ENCODE measurements at places on chromosomes 12 and 14. TPM values are rescaled to one million over a fixed set of nuclear protein-coding genes. Genes with fewer than 3 reads are reported as not detected.

The RNASE12 gene
- total RNA-seq, result not detected

The OVCH1 gene
- not detected for total RNA-seq

DNA sequence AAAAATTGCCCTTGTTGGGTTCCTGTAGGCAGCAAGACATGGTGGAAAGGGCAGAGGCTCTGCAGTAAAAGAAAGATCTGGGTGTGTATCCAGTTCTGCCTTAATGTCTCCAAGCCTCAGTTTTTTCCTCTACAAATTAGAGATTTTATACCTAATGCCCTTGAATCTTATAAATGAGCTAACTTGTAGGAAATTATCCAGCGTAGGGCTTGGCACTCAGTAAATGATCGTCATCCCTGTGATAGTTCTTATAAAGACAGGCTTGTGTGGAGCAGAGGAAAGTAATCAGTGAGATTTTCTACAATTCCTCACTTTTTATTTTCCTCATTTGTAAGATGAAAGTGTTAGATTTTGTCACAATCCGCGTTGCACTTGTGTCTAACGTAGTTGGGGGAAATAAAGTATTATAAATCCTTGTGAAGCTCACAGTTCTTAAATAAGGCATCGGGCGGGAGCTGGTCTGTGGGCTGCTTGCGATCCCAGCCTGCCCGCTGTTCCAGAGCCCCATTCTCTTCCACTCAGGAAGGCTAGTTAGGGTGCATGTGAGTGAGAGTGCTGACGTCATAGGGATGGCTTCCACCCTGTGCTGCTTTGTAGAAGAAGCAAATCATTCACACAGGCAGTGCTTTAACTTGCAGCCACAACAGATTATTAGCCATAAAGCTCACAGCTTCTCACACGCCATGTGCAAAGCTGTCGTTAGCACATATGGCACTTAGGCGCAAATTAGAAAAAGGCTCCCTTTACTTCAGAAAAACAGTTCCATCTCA, 87.6 kb downstream of the EML1 start:
- H3K36me3 ChIP-seq, result no peaks in the 10 kb centered on the region
- no peak overlapping the region for H3K27ac ChIP-seq
- DNase-seq, result no peak
- H3K27me3 ChIP-seq, result peaks cover 10% of the 10 kb centered on the region
- H3K4me3 ChIP-seq, result no peak overlapping the region

DNA sequence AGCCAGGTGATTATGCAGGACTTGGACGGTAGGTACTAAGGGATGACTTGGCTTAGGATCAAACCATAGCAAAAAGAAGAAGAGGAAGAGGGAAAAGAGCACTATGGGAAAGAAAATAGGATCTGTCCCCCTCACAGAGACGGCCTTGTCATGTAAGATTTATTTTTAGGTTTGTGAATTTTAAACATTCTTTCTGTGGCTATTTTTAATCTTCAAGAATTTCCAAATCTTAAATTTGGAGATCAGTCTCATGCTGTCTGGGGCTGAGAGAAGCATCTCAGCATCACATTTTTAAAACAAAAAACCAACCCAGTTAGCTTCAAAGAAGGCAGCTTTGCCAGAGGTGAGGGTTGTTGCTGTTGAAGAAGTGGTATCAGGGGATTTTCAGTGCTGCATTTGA, 52.6 kb upstream of the STRN3 start:
- DNase-seq, result no peak
- H3K27me3 ChIP-seq, result no peaks in the 10 kb centered on the region
- no peaks in the 10 kb centered on the region for H3K4me1 ChIP-seq
- H3K4me3 ChIP-seq, result no peak overlapping the region

The LRRC43 gene
- total RNA-seq, result 0.18 TPM

DNA sequence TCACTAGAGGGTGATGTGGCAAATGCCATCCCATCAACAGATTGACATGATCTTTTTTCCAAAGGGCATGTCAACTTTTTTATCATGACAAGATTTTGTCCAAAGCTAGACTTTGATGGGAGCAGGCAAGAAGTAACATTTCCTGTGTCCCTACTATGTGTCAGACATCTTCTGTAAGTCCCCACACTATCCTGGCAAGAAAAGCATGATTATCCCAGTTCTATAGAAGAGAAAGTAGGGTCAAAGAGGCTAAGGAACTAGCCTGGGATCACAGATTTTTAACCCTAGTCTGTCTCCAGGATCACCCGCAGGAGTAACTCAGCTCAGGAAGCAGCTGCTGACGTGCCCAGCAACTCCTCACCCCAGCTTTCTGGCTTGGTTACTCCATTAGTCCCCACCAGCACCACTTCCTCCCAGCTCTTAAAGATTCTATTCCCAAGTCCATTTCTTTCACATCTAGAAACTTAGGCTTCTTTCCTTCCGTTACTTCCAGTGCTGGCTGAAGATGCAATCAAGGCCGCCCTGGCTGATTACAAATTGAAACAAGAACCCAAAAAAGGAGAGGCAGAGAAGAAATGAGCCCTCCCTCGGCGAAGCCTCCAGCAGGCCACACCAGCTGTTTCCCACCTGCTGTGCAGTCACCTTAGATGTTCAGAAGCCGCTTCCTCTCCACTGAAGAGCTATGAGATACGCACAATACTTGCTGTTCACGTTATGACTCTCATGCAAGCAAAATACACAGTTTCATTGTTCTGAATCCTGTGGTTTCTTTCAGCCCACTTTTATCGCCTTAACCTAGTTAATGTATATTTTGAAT, 6.2 kb downstream of the ISCU start:
- H3K27ac ChIP-seq, result peak overlapping the region; percentile 35
- no peaks in the 10 kb centered on the region for H3K27me3 ChIP-seq
- H3K4me3 ChIP-seq, result peak overlapping the region; percentile 42
- H3K4me1 ChIP-seq, result peaks cover 65% of the 10 kb centered on the region
- peak; percentile 77 for DNase-seq
- H3K36me3 ChIP-seq, result peaks cover 46% of the 10 kb centered on the region

DNA sequence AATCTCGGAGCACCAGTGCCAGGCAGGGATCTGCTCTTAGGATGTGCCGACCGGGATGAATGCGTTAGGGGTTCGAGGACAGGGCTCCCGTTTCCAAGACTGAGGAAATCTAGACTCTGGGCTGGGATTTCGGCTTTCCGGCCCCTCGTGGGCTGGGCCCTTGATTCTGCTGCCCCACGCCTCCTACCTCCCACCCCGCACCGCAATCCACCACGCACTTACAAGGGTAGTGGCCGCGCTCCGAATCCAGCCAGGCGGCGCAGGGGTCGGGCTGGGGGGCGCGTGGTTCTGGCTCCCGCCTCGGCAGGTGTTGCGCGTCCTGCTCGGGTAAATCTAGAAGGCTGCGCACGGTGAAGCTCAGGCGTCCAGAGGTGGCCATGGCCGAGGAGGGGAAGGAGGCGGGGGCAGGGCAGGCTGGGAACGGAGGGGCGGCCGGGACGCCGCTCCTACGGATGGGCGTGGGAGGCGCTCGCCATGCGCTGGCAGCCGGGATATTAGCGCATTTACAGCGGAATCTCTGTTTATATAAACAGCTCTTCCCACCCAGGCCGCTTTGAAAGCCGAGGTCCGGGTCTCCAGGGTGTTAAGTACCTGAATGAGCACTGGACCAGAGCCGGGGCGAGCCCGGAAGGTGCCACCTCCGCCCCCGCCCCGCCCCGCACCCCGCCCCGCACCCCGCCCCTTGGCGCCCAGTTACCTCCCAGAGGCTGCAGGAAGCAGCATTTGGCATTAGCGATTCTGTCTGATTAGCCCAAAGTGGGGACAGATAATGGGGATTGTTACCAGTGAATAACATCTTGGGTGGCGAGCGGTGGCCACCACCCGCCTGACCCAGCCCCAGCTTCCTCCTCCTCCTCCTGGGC, at the start of gene NKX2-8:
TSS of gene NKX2-8 (minus strand) at position 604 of the 863 bp plus-strand sequence. CDS start at position 379, 225 bp downstream.
- no peaks in the 10 kb centered on the region for H3K4me1 ChIP-seq
- no peaks in the 10 kb centered on the region for H3K36me3 ChIP-seq
- H3K27ac ChIP-seq, result no peak within 1 kb of the TSS
- H3K4me3 ChIP-seq, result no peak within 1 kb of the TSS
- peaks cover 7% of the 10 kb centered on the region for H3K27me3 ChIP-seq

- no peaks in the 10 kb centered on the region for H3K36me3 ChIP-seq
- H3K27me3 ChIP-seq, result no peaks in the 10 kb centered on the region
- no peak for DNase-seq
- no peaks in the 10 kb centered on the region for H3K4me1 ChIP-seq
These were observed 69.2 kb upstream of the BCAT1 start for GRCh38 chr12:25018146-25018545.

The CMKLR1 gene
- 0.66 TPM for total RNA-seq

The TBX5 gene
- total RNA-seq, result not detected

GRCh38 chr12:12282761-12283425, 16.0 kb upstream of the LRP6 start:
- H3K36me3 ChIP-seq, result no peaks in the 10 kb centered on the region
- no peak overlapping the region for H3K27ac ChIP-seq
- H3K4me1 ChIP-seq, result no peaks in the 10 kb centered on the region
